ENCODE measurements at places on chromosomes 4 and X.

- DNase-seq, result no peak
These were observed 268.8 kb upstream of the RASGEF1B start for GRCh38 chr4:81740487-81740886.

DNA sequence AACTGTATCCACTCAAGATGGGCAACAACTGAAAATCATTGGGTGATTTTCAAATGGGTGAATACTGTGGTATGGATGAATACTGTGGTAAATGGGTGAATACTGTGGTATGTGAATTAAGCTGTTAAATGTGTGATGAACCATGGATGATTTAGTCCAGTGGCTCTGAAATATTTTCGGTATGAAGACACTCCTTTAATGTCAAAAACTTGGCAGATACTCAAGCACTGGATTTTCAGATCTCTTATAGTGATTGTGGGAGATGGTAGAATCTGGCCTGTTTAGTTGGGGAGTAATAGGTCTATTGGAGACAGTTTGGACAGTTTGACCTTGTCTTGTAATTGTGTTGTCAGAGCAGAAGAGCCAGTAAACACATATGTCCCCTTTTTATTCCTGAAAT, 45.7 kb downstream of the SSX7 start:
- DNase-seq, result no peak

GRCh38 chr4:67892253-67892652, 8.5 kb upstream of the TMPRSS11D start:
- DNase-seq, result no peak

- no peak for DNase-seq
These were observed 178.9 kb upstream of the VEGFC start for GRCh38 chr4:176971576-176972115.

GRCh38 chr4:73345399-73345975, 58.6 kb upstream of the ALB start:
- DNase-seq, result no peak
